ENCODE measurements at places on chromosomes 5 and 9.

- DNase-seq, result no peak
Measured at GRCh38 chr9:110638381-110638954, 30.1 kb upstream of the MUSK start.

- DNase-seq, result no peak
Measured at GRCh38 chr5:109614301-109614700, 75.4 kb upstream of the MAN2A1 start.

GRCh38 chr5:140926443-140927227 lies 536 bp downstream of the PCDHAC1 start:
- peak; percentile 84 for DNase-seq

GRCh38 chr5:88734191-88734640 lies 148.8 kb downstream of the MEF2C start:
- DNase-seq, result no peak

GRCh38 chr9:4272126-4272525 lies 27.7 kb downstream of the GLIS3 start:
- no peak for DNase-seq

GRCh38 chr9:106305428-106306133 lies 557.4 kb upstream of the ZNF462 start:
- DNase-seq, result no peak

DNA sequence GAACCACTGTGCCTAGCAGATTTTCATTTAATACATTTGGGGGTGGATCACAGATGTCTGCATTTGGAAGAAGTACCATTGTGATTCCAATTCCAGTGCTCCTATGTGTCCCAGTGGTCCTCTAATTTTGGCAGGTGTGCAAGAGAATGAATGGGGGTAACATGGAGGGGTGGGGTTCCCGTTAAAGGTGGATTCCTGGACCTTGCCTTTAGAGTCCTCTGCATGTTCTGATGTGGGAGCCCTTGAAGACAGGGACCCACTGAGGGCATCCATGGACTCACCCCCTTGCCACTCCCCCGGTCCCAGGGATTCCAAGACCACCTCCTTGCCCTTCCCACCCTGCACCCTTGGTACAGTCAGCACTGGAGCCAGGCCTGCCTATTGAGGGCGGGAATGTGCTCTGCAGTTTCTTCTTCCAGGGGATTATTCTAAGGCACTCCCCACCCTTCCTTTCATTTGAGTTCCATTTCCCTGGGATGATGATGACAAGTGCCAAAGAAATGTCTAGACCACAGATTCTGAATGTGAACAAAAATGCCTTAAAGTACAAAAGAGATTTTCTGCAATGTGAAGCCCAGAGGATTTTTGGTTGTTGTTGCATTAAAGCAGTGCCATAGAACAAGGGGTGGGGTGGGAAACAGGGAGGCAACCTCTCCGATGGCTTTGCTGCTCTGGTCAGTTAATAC lies 119.4 kb upstream of the PTCH1 start:
- DNase-seq, result no peak

GRCh38 chr5:74304536-74304935 lies 336.0 kb downstream of the ENC1 start:
- no peak for DNase-seq

DNA sequence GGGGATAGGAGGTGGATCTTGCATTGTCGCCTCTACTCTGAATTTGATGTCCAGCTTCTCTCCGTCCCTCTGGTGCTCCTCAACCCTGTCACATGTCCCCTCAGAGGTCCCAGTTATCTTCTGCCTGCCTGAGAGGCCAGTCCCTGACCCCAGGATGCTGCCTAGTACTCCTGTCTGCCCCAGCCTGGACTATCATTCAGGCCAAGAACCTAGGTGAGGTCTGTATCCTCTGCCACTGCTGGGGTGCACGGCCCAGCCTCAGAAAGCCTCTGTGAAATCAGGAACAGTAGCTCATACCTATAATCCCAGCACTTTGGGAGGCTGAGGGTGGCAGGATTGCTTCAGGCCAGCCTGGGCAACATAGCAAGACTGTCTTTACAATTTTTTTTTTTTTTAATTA lies 8.6 kb downstream of the SPINK4 start:
- no peak for DNase-seq

DNA sequence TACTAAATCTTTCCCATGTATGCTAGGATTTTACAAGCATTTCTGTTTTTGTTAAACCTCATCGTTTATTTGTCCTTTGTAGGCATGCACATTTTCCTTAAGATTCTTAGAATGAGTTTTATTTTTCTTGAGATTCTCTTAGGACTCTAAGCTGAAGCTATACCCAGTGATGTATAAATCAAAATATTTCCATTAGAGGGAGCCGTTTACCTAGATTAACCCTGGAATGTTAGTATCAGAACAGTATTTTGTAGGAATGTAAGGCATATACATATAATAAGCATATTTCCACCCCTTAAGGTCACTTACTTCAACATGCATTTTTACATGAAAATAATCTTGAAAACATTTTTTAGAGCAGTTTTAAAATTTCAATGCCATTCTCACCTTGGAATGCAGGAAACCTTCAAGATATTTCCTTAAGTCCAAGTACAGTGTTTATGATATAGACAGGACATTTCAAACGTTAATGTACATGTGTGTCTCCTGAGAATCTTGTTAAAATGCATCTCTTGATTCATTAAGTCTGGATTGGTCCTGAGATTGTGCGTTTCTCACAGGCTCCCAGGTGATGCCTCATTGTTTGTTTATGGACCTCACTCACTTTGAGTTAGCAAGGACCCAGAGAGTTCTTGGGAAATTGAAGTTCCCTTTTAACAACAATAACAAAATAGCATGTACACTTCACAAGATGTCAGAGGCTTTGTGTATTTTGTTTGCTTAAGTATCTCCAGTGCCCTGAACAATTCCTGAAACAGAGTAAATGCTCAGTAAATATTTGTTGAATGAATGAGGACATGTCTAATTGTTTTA lies 34.9 kb upstream of the FCHO2 start:
- peak; percentile 27 for DNase-seq

DNA sequence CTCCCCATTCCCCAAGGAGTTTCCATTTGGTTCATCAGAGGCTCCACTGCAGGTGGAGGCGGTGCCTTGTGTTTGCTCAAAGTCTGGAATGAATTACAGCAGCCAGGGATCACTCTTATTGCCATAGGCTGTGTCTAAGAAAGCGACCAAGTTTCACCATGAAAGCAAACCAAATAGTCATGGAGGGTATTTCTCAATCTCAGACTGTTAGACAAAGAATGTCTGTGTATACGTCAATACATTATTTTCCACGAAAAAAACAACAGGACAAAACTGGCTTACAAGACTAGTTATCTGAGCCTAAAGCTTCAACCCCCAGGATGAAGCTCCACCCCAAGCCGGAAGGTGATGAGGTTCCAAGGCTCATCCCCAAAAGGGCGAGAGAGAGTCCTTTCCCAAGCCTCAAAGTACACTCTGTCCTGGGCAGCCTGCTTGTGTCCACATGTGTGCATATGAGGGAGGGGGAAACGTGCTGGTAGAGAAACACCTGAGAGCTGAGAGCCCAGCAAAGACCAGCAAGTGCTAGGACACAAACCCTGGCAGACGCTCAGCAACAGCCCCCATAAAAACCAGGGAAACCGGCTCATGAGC lies 4.3 kb downstream of the B4GALT1 start:
- no peak for DNase-seq

DNA sequence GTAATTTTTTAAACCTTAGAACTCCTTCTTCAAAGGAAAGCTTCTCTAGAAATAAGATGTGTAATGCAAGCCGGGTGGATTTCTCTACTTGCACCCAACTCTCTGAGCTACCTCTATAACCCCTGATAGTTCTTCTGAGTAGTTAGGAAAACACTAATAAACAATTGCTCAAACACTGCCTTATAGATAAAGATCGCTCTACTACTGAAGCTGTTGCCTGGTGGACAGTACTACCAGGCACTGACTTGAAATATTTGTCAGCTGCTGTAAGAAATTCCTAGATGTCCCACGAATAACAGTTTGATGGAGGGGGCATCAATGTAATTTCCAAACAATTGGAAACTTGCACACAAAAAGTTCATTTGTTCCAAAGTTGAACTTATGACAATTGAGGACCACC lies 42.0 kb downstream of the NR3C1 start:
- DNase-seq, result no peak

- peak; percentile 79 for DNase-seq
Measured at GRCh38 chr5:10601246-10602030, 37.6 kb downstream of the ANKRD33B start.

- DNase-seq, result no peak
Measured at GRCh38 chr5:168697034-168697720, 118.0 kb upstream of the PANK3 start.

GRCh38 chr5:37664551-37664950 lies 175.3 kb downstream of the GDNF start:
- no peak for DNase-seq

GRCh38 chr9:87353301-87353700 lies 144.4 kb upstream of the DAPK1 start:
- DNase-seq, result no peak

DNA sequence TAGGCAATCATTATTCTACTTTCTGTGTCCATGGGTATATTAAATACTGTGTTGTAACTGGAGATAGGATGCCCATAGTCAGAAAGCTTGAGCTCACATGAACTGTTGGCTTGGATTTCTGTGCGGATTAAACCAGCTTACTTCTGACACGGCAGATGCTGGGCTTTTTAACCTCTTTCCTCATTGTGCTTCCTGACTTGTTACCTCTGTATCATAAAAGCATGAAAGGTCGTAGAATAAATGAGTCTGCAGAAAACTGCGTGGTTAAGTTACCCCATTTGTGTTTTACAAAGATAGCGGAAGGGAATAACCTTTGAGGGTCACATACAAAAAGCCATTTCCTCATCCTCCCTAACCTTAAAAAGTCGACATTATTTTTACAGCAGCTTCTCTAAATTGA lies 199.5 kb upstream of the DMRT1 start:
- no peak for DNase-seq

DNA sequence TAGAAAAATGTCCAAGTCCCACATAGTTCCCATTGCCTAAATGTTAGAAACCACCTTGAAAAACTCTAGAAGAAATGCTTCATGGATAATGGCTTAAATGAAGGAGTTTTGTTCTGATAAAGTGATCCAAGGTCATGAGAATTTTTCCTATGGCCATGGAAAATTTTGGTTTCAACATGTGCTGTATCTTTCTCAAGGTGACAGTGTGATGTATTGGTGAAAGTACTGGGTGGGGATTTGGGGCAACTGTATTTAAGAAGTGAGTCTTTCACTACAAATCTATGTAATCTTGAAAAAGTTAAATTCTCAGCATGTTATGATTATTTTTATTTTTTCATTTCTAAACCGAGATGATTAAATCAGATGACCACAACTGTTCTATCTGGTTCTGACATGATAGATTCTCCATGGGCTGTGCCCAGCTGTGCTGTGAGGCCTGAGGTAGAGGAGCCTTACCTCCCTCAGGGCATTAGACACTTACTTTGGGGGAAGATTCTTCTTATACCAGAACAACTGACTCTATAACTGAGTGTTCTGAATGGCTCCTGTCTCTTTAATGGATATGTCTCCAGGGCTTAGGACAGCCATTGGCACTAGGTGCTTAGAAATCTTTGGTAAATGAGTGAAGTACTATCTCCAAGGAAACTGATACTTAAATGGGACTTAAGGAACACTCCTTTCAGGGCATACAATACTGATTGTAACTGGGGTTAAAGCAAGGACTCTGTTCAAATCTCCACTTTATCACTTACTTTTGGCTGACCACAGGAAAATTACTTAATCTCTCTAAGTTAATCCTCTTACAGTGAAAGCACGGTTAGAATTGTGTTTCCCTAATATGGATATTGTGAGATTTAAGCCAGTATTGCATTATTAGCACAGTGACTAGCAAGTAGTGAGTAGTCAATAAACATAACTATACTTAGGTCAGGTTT lies 397.4 kb upstream of the MEF2C start:
- no peak for DNase-seq

GRCh38 chr9:128575916-128576315 lies 23.5 kb downstream of the SPTAN1 start:
- no peak for DNase-seq

GRCh38 chr9:106689089-106689488 lies 173.9 kb upstream of the ZNF462 start:
- DNase-seq, result no peak

DNA sequence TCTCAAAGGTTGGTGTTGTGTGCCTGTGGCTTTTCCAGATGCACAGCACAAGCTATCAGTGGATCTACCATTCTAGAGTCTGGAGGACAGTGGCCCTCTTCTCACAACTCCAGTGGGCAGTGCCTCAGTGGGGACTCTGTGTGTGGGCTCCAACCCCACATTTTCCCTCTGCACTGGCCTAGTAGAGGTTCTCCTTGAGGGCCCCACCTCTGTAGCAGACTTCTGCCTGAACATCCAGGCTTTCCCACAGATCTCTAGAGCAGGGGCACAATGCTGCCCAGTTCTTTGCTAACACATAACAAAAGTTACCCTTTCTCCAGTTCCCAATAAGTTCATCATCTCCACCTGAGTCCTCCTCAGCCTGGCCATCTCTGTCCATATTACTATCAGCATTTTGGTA lies 102.1 kb upstream of the ANKRD55 start:
- no peak for DNase-seq

DNA sequence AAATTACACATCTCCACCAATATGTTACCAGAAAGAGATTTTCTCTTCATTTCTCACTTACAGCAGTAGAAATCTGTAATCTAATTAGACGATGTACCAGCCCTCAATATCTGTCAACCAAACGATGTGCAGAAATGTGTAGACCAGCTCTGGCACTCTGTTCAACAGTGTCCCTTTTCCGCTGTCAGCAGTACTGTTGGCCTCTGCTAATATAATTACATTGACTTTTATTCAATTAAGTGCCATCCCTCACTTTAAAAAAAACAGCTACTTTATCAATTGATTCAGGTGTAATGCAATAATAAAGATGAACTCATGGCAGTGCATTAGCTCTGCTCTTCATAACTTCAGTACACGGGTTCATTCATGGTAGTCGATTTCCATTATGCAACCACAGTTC lies 448.4 kb downstream of the BNC2 start:
- no peak for DNase-seq

DNA sequence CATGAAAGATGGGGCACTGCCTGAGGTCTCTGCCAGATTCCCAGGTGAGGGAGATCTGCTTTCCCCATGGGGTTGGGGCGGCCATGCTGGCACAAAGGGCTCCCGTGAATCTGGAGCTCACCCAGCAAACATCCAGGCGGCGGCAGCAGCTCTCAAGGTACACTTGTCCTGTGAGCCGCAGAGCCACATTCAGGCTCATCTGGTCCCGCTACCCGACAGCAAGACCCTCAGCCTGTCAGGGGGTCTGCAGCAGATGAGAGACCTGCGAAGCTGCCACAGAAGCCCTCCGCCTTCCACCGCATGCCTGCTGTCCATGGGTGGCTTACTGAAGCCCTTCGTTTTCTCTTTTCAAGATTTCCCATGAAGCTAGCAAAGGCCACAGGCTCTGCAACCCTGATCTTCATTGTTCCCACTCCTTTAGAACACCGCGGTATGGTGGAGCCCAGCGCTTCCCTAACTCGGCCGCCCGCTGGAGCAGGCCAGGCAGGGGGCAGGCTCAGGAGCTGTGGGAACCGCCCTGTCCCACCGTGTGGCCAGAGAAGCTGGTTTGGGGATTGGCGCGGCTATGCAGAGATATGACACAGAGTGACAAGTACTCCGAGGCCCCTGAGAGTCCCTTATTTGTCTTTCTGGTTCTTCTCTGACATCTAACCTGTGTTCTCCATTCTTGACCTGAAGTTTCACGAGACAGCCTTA lies 8.8 kb downstream of the LRRC14B start:
- no peak for DNase-seq

Measured in NCI-H146 (cell line).